Fibroblast of skin of right quadriceps (primary cell): ENCODE measurements at places on chromosomes 13 and 19.
A peak's percentile ranks its signal among the peaks of the same experiment; 100 is the strongest.

GRCh38 chr19:39474139-39474620 is 6.5 kb upstream of the TIMM50 start:
- peak; percentile 24 for DNase-seq

DNA sequence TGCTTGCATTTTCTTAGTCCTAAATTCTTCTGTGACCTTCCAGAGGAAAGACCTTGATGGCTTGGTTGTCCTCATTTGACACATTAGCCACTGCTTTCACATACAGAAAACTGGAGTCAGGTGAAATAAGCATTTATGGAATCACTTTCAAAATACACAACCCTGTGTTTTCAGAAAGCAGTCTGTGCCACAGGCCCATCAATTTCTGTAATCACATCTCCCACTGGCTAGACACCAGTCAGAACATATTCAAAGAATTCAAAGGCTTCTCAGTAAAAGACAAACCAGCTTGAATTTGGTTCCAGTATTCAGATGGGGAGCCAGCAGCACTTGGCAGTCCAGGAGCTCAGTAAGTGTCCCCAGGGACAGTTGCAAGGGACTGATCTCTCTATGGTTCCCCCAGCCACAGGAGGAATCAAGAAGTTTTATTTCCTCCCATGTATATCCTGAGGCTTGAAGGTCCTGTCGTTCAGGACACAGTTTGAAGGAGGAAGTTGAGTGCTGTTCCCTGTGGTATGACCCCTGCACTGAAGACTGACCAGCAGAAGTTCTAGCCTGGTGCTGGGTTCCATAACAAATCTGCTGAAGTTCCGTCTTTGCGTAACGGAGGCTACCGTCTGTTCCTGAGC is 214.3 kb downstream of the FOXO1 start:
- no peak for DNase-seq

DNA sequence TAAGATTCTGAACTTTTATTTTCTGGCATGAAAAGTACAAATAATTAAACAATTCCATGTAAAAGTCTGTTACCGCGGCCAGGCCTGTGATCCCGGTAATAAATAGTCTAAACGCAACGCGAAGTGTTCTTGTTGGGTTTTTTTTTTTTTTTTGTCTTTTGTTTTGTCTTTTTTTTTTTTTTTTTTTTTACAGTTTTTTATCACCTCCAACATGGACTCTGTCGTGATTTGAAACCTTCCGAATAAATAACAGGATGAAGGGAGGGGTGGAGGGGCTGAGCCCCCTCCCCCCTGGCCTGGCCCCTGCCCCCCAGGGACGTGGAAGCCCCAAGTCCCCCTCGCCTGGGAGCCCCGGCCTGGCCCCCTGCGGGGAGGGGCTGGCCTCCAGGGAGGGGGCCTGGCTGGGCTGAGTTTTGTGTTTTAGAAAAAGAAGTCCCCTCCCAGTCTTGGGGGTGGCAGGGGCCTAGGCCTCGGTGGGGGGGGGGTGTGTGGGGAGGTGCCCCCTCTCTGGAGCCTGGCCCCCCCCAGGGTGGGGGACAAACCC is 16.0 kb downstream of the PRKCSH start:
- DNase-seq = no peak

- peak; percentile 25 for DNase-seq
These were observed 94.6 kb downstream of the KL start for GRCh38 chr13:33110713-33111413.

- DNase-seq = no peak
These were observed 71.8 kb downstream of the SPACA7 start for GRCh38 chr13:112447761-112448603.

- DNase-seq = peak; percentile 42
These were observed 1.1 kb downstream of the ARGLU1 start for GRCh38 chr13:106566641-106567473.

DNA sequence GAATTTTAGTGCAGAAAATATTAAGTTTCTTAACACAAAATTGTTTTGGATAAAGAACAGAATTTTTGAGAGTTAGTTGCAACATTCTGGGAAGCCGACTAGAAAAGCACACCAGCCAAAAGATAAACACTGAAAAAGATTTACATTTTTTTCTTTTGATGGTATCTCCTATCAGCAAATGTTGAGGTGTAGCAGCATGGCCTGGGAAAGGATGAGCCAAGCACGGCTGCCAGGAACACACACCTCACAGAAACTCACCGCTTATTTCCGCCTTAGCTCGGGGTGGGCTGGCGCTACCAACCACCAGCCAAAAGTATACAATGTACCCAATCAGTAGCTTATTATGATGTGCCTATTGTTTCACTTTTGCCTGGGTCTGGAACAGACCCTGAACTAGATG is 134.7 kb downstream of the MIPEP start:
- no peak for DNase-seq

DNA sequence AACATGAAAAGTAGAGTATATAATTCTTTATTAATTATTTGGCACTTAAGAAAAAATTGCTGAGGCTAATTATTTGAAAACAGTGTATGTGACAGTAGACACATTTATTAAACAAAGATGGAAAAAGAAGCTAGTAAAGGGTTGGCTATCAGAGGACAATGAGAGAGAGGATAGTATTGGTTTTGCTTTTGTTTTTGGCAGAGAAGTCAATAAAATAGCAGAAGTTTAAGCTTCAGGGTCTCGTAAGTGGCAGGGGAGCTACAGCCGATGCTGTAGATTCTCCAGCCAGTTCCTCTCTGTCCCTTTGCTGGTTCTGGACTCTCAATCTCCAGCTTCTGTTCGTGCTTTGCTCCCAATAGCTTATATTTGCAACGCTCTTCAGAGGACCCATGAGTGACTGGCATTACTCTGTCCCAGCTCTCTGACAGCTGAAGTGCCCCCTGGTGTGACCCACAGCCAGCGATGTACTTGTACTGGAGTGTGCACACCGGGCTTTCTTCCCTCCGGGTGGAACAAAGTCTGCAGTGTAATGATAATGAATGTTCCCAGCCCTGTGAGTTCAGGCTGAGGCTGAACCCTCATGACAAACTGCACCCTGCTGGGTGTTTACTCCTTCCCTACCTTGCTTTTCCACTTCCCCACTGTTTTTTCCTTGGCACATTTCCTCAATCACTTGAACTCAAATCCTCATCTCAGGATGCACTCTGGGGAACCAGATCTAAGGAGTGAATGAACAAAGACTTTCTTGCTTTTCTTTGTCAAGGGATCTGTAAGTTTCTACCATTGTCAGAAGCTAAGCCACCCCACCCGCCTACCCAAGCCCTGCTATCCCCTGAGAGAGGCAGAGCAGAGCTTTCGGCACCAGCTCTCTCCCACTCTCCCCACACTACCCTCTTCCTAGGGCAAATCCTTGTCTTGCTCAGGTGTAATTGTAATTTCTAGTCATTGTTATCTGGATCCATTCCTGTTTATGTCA is 254.8 kb downstream of the LHFPL6 start:
- DNase-seq = no peak

DNA sequence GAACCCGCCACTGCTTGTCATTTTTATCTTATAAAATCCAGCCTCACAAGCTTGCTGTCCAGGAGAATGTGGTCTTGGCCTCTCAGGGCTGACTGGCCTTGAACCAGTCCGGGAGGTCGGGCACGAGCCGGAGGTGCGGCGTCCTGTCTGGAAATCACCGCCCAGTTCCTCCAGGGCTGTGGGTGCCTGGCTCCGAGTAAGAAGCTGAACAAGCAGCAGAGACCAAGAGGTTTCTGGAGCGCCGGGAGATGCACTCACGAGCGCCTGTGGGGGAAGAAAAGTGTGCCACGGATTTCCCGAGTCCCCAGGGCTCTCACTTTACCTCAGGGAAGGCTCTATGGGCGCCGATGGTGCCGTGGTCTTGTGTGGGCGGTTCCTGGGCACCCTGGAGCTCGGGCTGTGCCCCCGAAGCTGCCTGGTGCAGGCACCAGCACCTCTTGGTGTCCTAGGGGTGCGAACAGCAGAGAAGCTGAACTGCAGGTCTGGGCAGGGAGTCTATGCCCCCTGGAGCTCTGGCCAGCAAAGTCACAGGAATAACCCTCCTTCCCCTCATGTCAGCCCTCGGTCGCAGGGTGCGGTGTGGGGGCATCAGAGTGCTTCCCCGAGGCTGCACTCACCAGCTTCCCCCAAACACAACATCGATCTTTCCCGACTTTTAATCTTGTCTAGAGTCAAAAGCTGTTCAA is 50.0 kb downstream of the GAS6 start:
- DNase-seq = no peak

DNA sequence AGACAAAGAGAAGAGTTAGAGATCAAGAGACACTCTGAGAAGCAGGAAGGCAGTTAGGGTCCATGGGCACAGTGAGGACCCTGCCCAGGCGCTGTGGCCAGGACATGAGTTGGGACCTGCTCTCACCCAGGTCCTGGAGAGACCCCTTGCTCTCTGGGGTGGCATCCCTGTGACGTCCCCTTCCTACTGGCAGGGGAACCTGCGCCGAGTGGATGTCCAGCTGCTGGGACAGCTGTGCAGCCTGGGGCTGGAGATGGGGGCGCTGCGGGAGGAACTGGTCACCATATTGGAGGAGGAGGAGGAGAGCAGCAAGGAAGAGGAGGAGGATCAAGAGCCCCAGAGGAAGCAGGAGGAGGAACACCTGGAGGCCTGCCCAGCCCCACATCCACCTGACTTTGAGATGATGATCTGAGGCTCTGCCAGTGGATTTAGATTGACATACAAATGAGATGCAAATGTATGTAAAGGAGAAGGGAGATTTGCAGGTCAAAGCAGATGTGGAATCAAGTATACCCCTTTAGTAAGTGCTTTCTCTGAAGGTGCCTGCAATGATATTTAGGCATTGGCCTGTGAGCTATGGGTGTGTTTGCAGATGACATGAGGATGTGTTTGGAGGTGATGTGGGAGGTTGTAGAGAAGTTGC is 978 bp downstream of the ERICH4 start:
- DNase-seq = no peak

DNA sequence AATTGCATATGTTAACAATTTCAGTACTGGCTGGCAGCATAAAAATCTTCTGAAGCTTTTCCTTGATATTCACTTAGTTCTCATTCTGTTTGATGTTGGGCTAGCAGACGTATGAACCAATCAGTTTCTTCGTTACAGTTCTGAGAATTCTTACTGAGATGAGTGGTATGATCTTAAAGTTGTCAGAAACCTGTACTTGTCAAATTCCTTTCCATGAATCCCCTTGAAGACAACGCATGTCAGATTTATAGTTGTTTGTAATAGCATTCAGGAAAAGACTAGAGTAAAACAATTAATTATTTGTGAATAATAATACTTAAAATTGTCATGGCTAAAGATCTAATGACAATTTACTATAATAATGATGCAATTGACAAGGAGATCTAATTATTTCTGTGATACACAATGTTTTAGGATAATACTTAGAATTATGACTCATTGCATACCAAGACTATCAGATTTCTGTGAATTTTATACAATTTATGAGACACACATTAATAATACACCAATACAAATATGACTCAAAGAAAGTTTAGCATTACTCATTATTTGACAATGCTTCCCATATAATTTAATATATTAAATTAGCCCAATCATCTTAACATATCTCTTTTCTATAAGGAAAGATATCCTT is 447.2 kb downstream of the RFC3 start:
- peak; percentile 19 for DNase-seq

- peak; percentile 86 for DNase-seq
These were observed 160.8 kb upstream of the SERP2 start for GRCh38 chr13:44212633-44213396.

DNA sequence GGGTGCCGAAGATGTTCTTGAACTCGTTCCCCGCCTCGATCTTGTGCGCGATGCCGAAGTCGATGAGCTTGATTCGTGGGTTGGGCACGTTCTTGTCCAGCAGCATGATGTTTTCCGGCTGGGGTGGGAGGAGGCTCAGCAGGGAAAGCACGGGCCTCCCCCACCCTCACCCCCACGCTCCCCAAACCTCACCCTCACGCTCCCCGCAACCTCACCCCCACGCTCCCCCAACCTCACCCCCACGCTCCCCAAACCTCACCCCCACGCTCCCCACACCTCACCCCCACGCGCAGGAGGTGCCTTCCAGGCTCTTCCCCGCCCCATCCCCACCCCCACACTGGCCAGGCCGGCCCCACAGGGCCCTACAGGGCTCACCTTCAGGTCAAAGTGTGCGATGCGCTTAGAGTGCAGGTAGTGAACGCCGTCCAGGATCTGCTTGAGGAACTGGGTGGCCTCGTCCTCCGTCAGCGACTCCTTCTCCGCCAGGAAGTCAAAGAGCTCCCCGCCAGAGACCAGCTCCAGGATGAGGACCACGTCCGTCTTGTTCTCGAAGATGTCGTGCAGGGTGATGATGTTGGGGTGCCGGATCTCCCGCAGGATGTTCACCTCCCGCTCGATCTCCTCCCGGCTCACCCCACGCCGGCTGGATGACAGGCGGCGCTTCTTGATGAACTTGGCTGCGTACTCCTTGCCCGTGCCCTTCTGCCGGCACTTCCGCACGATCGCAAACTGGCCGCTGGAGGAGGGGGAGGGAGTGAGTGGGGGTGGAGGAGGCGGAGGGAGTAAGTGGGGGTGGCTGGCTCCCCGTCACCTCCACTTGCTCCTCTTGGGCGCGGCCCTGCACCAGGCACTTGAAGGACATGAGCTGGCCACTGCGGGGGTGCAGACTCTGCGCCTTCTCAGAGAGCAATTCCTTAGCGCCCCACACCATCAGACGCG is 6.4 kb downstream of the DAPK3 start:
- DNase-seq = no peak

- no peak for DNase-seq
These were observed 20.5 kb upstream of the ALOX5AP start for GRCh38 chr13:30714629-30715371.

GRCh38 chr13:108433976-108434755 is 164.6 kb downstream of the TNFSF13B start:
- DNase-seq = no peak

DNA sequence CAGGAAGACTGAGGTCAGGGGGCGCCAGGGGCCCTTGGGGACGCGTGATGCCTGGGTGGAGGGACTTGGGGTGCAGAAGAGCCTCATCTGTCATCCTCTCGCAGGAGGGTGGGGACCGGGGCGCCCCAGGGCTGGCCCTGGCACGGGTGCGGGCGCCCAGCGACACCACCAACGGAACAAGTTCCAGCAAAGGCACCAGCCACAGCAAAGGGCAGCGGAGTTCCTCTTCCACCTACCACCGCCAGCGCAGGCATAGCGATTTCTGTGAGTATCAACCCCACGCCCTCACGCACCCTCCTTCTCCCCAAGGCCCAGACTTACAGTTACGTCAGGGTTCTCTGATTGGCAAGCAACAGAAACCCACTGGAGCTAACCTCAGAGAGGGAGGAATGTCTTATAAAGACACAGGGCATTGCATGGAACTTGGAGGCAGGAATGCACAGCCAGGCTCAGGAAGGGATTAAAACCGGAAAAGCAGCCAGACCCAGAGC is 29.4 kb downstream of the MARK4 start:
- DNase-seq = no peak

DNA sequence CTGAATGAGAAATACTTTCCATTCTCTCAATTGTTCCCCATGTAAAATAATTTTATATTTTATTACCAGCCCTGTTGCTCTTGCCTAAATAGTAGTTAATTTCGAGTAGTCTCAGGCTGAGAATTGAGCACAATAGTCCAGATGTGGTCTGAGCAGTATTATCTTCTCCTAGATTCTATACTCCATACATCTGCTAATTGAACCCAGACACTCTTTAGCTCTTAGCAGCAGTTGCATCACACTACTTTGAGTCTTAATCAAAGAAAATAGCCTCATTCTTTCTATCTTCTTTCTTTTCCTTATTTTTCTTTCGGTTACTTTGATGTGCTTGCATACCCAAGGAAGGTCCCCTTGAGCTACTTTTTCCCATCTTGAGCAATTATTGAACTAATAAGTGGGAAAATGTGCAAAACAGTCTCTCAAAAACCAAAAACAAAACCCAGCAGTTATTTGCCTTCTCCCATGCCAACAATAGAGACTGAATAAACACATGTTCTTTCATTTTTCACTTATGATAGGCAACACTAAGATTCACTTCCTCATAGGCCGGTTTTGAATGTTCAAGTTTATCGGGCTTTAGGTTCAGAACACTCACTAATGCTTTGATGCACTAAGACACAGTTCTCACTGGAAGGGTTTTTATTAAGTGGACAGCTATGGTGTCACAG is 204.5 kb downstream of the POU4F1 start:
- DNase-seq = no peak
